Activated T-helper 1 cell treated with Interleukin-2 at 50 U/mL for 16 hours (primary cell): ENCODE measurements at places on chromosomes 7 and 10.
A peak's percentile ranks its signal among the peaks of the same experiment; 100 is the strongest.

DNA sequence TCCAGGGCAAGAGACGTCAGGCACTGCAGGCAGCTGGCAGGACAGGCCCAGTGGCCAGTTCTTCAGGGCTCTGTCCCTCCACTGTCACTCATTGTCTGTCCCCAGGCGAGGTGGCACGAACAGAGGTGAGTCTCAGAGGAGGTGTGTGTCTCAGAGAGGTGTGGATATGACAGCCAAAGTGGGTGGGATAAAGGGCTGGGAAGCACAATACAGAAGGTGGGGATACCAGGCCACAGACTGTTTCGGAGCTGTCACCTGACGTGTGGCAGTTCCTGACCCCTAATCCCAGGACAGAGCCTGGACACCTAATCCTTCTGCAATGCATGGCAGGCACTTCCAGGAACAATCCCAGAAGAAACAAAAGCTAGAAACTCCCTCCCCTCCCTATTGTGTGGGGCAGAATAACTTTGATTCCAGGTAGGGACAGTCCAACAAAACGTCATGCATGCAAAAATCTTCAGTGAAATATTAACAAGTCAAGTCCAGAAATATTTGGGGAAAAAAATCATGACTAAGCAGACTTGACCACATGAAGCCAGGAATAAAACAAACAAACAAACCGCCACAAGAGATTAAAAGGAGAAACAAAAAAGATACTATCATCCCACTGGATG, 11.6 kb downstream of the KLRG2 start:
- no peak for DNase-seq

DNA sequence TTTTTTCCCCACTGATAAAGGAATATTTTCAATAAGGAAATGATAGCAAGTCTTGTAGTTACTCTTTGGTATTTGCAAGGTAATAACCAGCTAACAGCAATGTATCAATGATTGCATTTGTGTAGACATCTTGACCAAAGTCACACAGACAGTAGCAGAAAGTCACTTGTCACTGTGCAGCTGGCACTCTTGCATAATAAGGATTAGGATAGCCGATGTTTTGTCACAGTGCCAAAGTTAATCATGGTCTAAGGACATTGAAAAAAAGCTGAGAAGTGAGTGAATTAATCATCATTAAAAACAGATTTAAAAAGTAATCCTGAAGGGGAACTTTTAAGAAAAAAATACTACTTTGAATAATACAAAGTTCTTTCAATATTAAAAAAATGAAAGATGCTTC, 834.3 kb upstream of the C7orf33 start:
- no peak for DNase-seq

- peak; percentile 54 for DNase-seq
These were observed 8.4 kb upstream of the LFNG start for GRCh38 chr7:2510909-2511768.

GRCh38 chr10:11516431-11516746, 95.1 kb downstream of the USP6NL start:
- DNase-seq, result no peak

DNA sequence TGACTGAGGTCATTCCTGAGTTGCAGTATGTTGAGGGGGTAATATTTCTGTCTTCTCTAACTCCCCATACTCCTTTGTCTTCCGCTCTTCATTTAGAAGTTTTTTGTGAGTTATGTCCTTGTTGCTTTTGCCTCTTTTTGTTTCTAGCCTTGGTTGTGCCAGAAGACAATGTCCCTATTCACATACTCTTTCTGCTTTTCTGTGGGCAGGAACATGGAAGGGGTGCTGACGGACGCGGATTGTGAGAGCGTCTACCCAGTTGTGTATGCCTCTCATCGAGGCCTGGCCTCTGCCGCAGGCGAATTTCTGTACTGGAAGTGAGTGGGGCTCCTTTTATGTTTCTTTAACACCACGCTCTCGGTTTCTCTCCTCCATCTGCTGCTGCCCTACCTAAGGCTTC, 20.5 kb downstream of the STAG3 start:
- DNase-seq, result no peak

GRCh38 chr10:90302758-90303481, 554.9 kb downstream of the HTR7 start:
- DNase-seq, result no peak

GRCh38 chr7:86980223-86980622, 79.2 kb downstream of the ELAPOR2 start:
- DNase-seq, result no peak

DNA sequence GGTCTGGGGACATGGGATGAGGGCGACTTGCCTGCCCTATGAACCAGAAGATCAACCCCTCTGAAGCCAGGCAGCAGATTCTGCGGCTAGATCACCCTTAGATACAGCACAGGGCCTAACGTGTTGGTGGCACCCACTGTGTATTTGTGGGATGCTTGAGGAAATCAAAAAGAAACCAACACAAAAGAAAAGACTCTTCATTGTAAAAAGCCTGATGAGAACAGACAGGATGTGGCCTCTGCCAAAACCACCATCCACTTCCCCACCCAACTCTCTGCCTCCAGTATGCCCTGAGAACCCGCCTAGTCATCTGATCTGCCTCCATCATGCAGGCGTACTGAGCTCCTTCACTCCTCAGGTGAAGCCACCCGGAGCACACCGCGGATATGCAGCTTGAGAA, 97.2 kb upstream of the INSYN2A start:
- peak; percentile 22 for DNase-seq

DNA sequence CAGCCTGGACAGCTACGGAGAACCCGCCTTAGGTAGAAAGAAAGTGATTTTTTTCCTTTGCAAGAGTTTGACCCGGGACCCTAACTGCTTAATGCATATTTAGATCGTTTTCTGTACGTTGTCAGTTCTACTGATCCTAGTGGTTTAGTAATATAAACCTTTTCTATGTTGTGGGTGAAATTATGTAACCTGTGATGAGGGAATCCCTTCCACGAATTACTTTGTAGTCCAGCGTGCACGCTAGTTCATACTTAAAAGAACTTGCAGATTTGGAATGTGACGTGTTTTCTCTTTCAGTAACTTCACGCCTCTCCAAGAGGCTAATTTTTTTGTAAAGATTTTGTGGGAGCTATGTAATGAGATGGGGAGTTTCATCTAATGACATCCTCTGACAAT, 705 bp downstream of the SLF2 start:
- no peak for DNase-seq
